CD4-positive, CD25-positive, alpha-beta regulatory T cell (primary cell): ENCODE measurements at places on chromosomes 3 and 15. TPM values are rescaled to one million over a fixed set of nuclear protein-coding genes. Genes with fewer than 3 reads are reported as not detected.

The MORC1 gene
- total RNA-seq = 0.12 TPM

DNA sequence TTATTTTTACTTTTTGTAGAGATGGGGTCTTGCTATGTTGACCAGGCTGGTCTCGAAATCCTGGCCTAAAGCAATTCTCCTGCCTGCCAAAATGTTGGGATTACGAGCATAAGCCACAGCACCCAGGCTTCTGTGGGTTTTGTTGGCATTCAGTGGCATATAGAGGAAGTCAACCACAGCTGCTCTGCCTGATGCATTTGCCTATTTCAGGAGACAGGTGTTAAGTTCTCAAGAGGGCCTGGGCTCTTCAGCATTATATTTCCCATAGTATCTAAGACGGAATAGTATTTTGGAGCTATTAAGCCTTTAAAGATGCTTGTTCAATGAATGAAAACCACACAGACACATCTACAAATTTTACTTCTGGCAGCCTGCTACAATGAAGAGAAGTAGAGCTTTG is 73.5 kb upstream of the CSPG5 start:
- no peak for DNase-seq

The RTP3 gene
- not detected for total RNA-seq

GRCh38 chr15:75929799-75930565 is 26.3 kb downstream of the FBXO22 start:
- no peak for DNase-seq

The LTK gene
- 2.0 TPM for total RNA-seq

- no peak for DNase-seq
Observed at GRCh38 chr3:52792961-52793695, 1.5 kb upstream of the ITIH3 start.

DNA sequence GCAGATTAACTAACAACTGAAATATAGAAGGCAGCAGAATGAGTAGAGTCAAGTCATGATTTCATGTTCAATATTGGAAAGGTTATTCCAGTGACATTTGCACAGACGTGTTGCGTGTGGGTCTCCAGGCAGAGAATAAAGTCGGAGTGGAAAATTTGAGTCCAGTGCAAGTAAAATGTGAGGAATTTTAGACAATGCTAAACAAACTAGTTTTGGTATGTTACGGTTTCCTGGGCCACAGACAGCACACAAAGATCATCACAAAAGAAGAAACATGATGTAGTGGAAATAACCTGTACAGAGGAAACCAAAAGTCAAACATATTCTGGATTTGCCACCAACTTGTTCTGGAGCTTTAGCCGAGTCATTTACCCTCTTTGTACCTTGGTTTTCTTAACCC is 367 bp downstream of the OR4F6 start:
- DNase-seq = no peak

The CYP11A1 gene
- total RNA-seq = not detected

GRCh38 chr3:194565597-194566190 is 67.5 kb downstream of the TMEM44 start:
- no peak for DNase-seq

The KNG1 gene
- total RNA-seq = not detected

- DNase-seq = no peak
Observed at GRCh38 chr3:104437891-104438290, 928.8 kb upstream of the ALCAM start.

The SLC25A26 gene
- total RNA-seq = 23.4 TPM

The PTH1R gene
- total RNA-seq = not detected

- DNase-seq = no peak
Observed at GRCh38 chr15:33028495-33028894, 166.0 kb downstream of the FMN1 start.
